ENCODE measurements at places on chromosomes 4 and X.

GRCh38 chrX:121782544-121782943 is 735.1 kb downstream of the GLUD2 start:
- DNase-seq: no peak

DNA sequence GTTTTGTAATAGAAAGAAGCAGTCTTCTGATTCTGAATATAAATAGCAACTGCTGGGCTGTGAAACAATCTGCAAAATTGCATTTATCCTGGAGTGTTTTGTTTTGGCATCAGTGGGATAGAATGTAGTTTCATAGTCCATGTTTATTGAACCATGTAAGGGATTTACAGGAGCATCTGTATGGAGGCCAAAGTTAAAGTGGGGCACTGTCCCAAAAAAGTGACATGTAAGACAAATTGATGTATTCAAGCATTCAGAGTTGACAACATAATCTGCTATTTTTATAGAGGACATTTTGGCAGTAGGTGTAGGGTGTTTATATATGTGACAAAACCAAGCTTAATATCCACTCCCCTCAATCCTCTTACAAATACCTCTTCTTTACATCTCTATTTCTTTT is 200.5 kb upstream of the ANK2 start:
- DNase-seq: no peak

- DNase-seq: no peak
These were observed 34.6 kb upstream of the DCAF8L2 start for GRCh38 chrX:27555514-27555913.

DNA sequence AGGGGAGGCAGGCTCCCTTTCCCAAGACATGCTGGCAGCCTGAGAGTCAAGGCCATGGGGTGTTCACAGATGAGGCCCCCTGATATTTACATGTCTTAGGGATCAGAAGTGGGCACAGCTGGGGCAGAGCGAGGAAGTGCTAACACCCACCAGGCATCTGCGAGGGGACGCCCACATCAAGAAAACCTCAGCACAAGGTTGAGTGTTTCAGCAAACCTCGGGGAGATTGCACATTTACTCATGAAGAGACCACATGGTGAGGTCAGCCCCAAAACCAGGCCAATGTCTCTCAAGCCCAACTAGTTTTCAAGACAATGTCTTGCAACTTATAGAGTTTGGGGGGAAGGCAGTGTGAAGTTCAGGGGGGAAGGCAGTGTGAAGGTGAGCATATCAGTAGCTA is 55.2 kb downstream of the CLNK start:
- DNase-seq: no peak

GRCh38 chr4:181364504-181364903 is 878.7 kb upstream of the TENM3 start:
- DNase-seq: no peak

DNA sequence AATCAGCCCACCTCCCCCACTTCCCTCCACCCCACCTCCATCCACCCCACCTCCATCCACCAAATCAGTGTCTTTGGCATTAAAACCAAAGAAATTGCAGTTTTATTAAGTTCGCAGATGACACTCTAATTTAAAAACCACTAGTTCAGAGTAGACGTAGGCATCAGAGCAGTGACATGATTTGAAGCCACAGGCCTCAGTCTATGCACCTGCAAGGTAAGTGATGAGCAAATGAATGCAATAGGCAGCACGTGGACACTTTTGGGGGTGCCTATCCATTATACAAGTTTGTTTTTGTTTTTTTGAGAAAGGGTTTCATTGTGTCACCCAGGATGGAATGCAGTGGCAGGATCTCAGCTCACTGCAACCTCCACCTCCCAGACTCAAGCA is 88.0 kb upstream of the TRIM2 start:
- no peak for DNase-seq

- no peak for DNase-seq
These were observed 48.0 kb upstream of the NAP1L5 start for GRCh38 chr4:88745581-88746163.

DNA sequence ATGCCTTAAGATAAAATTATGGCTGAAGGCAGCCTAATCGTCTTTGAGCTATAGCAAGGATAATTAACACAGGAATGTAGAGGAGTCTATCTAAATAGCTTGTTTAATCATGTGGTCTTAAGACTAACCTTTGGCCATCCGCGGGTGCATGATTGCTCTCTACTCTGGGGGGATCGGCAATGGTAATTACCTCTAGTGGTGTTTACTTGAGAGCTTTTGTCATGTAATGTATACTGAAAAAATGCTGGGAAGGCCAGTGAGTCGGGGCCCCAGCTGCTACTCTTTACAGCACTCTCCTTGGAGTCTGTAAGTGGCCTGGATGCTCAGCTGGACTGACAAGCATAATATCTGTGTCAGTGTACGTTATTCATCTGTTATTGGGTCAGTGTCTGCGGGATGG is 65.5 kb upstream of the GNPDA2 start:
- no peak for DNase-seq

- no peak for DNase-seq
These were observed 45.1 kb downstream of the ARHGEF6 start for GRCh38 chrX:136735601-136736000.

- DNase-seq: no peak
These were observed 56.2 kb downstream of the HMGB3 start for GRCh38 chrX:151039351-151039750.

DNA sequence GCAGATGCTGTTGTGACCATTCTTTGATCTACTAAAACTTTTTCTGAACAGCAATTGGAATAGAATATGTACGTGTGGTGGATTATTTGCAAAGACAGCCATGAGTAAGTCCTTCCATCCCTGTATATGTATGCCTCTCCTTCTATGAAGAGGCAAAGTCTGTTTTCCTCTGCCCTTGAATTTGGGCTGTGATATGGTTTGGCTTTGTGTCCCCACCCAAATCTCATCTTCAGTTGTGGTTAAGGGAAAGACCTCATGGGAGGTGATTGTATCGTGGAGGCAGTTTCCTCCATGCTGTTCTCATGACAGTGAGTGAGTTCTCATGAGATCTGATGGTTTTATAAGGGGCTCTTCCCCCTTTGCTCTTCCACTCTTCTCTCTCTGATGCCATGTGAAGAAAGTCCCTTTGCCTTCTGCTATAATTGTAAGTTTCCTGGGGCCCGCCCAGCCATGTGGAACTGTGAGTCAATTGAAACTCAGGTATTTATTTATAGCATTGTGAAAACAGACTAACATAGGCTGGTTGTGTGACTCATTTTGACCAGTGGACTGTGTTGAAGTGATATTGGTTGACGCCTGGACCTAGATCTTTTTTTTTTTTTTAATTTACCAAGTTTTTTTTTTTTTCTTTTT is 108.3 kb upstream of the CAMK2D start:
- DNase-seq: peak; percentile 66

GRCh38 chr4:82373486-82373815 is 340 bp downstream of the HNRNPD start:
- no peak for DNase-seq

DNA sequence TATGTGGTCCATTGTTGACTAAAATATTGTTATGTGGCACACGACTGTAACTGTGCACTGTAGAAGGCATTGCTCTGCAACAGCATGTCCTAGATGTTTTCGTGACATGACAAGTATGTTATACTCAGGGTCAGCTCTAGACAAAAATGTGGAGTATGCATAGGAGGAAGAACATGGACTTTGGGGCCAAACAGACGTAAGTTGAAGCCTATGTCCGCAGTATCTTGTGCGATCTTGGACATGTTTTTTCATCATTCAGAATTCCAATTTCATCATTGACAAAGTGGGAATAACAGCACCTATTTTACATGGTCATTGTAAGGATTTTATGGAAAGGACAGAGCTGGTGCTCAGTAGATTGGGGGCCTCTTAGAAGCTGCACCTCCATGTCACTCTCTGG is 27.7 kb upstream of the PROM1 start:
- DNase-seq: no peak
